ENCODE measurements at places on chromosomes 2 and 18.

DNA sequence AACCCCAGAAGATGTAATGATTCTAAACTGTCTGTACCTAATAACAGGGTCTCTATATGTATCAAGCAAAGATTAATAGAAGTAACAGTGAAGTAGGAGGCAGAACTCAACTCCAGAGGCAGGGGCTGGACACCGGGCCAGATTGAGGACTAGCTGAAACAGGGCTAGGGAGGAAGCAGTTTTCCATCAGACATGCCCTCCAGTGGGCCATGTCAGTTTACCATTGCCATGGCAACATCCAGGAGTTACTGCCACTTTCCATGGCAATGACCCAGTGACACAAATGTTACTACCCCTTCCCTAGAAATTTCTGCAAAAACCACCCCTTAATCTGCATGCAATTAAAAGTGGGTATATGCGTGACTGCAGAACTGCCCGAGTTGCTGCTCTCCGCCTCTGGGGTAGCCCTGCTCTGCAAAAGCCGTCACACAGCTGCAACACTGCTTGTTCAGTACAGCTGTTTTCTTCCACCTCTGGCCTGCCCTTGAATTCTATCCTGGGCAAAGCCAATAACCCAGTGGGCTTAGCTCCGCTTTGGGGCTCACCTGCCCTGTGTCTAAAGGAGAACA lies 58.7 kb downstream of the TMEM18 start:
- DNase-seq = no peak

DNA sequence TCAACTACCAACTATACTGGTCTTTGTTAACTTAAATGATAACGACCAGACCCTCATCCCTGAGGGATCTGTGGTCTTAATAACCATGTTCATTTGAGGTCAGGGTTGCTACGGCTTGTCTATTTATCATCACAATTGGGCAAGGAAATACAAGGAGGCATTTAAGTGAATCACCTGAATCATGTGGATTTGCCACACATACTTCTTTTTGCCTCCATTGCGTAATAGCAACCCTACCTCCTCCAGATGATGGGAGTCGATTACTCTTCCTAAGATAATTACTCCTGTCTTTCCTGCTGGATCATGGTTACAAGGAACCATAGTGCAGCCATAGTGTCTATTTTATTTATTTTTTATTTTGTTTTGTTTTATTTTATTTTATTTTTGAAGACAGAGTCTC lies 42.2 kb downstream of the TAF4B start:
- no peak for DNase-seq

DNA sequence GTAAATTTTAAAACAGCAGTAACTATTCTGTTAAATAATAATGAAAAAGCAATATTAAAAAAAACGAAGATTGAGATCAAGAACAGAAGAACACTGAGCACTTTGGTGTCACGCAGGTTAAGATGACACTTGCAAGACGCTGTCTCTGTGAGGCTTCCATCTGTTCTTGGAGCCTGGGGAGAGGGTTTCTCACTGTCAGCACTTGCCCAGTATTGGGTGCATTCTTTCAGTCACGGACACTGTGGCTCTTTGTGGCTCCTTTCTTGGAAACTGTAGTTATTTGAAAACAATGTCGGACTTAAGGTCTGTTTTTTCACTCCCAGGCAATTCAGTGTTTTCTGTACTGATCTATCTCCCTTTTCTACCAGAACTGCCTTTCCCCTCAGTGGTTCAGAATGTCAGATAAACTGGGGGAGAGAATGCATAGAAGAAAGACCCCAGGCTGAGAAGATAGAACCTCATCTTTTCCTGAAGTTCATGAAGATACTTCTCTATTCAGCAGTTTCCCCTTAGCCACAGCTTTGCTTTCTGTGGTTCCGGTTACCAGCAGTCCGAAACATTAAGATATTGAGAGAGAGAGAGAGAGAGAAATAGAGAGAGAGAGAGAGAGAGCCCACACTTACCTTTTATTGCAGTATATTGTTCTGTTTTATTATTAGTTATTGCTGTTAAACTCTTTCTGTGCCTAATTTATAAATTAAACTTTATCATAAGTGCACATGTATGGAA lies 283.3 kb downstream of the DCDC2C start:
- no peak for DNase-seq

DNA sequence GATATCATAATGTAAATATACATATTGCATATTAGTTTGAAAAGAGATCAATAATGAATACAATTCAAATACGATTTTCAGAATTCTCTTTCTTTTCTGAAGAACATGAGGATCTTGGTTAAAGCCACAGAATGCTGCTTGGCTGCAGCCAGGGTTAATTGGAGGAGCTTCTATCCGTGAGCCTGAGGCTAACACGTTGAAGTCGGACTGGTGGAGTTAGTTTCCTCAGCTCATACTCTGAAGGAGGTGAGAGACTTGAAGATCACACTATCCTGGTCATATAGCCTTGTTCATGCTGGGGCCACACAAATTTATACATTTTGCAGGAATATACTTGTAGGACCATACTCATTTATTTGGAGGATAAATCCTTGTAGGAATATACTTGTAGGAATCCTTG lies 335.8 kb downstream of the TRIB2 start:
- peak; percentile 4 for DNase-seq

GRCh38 chr18:12076424-12077140 lies 17.1 kb upstream of the ANKRD62 start:
- peak; percentile 36 for DNase-seq

- no peak for DNase-seq
Measured at GRCh38 chr2:226123300-226123699, 676.3 kb downstream of the IRS1 start.

- peak; percentile 61 for DNase-seq
Measured at GRCh38 chr2:31335921-31336585, 78.5 kb downstream of the XDH start.

- no peak for DNase-seq
Measured at GRCh38 chr18:79453816-79454735, 58.3 kb downstream of the NFATC1 start.

DNA sequence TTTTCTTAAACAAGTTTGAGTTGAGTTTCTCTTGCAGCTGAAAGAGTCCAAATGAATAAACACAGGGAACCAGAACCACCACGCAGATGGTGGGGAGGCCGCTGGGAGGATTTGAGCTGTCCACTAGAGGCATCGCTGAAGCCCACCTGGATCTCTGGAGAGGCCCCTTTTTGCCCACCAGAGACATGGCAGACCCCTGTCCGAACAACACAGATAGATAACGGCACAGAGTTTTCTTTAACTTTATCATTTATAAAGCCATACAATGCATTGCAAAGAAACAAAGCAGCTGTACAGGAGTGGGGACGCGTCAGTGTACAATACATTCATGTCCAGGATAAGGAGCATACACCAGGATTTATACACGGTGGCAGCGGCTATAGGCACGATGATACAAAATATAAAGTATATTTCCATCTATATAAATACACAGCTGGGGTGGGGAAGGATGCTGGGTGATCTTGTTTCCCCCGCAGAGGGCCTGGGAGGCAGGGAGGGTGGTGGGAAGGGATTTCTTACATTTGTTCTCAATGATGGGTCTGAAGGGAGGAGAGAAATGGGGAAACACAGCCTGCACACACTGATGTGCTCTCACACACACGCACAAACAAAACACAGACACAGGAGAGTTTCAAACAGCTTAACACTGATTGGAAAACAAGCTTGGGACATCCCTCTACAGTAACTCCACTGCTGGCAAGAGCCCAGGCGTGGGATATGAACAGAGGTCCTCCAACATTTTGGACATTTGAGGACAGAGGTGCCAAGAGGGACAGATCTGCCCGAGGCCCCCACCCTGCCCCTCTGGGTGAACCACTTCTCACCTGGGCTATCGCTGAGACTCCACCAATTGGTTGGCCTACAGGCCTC lies 203.0 kb downstream of the TNS1 start:
- no peak for DNase-seq

GRCh38 chr2:173401716-173402326 lies 47.1 kb downstream of the CDCA7 start:
- DNase-seq = peak; percentile 33

GRCh38 chr2:180443888-180444287 lies 436.8 kb upstream of the CWC22 start:
- DNase-seq = no peak

GRCh38 chr2:181077128-181077709 lies 96.8 kb downstream of the UBE2E3 start:
- DNase-seq = no peak

DNA sequence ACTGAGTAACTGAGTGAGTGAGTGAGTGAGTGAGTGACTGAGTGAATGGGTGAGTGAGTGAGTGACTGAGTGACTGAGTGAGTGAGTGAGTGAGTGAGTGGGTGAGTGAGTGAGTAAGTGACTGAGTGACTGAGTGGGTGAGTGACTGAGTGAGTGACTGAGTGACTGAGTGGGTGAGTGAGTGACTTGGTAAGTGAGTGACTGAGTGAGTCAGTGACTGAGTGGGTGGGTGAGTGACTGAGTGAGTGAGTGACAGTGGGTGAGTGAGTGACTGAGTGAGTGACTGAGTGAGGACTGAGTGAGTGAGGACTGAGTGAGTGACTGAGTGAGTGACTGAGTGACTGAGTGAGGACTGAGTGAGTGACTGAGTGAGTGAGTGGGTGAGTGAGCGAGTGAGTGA lies 13.9 kb downstream of the MAL start:
- no peak for DNase-seq

GRCh38 chr2:121074293-121074932 lies 210.6 kb downstream of the TFCP2L1 start:
- DNase-seq = no peak

GRCh38 chr2:152581360-152581759 lies 135.9 kb downstream of the PRPF40A start:
- no peak for DNase-seq

- no peak for DNase-seq
Measured at GRCh38 chr2:222504191-222504590, 79.8 kb downstream of the SGPP2 start.

- no peak for DNase-seq
Measured at GRCh38 chr18:2448565-2449151, 122.6 kb downstream of the METTL4 start.

GRCh38 chr2:85189606-85190270 lies 56.5 kb downstream of the TCF7L1 start:
- DNase-seq = peak; percentile 27

- DNase-seq = no peak
Measured at GRCh38 chr2:45265336-45265735, 256.1 kb upstream of the SIX2 start.

- no peak for DNase-seq
Measured at GRCh38 chr2:219278655-219279150, 463 bp upstream of the DNAJB2 start.

- DNase-seq = no peak
Measured at GRCh38 chr2:137644731-137645130, 319.5 kb upstream of the HNMT start.

DNA sequence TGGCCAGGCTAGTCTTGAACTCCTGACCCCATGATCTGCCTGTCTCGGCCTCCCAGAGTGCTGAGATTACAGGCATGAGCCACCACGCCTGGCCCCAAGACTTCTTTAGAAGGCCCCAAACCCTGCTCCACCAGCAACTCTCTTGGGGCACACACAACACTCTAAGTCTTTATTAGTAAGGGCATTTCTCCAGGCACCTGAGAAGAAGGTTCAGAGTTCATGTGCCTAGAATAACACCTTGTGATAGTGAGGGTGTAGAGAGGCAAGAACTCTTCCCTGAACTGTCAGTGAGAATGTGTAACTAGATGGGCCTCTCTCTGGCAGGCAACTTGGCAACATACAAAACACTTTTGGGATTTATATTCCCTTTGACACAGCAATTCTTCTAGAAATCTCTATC lies 43.8 kb downstream of the SH2D6 start:
- DNase-seq = no peak

- no peak for DNase-seq
Measured at GRCh38 chr18:48312066-48312465, 97.1 kb downstream of the ZBTB7C start.

DNA sequence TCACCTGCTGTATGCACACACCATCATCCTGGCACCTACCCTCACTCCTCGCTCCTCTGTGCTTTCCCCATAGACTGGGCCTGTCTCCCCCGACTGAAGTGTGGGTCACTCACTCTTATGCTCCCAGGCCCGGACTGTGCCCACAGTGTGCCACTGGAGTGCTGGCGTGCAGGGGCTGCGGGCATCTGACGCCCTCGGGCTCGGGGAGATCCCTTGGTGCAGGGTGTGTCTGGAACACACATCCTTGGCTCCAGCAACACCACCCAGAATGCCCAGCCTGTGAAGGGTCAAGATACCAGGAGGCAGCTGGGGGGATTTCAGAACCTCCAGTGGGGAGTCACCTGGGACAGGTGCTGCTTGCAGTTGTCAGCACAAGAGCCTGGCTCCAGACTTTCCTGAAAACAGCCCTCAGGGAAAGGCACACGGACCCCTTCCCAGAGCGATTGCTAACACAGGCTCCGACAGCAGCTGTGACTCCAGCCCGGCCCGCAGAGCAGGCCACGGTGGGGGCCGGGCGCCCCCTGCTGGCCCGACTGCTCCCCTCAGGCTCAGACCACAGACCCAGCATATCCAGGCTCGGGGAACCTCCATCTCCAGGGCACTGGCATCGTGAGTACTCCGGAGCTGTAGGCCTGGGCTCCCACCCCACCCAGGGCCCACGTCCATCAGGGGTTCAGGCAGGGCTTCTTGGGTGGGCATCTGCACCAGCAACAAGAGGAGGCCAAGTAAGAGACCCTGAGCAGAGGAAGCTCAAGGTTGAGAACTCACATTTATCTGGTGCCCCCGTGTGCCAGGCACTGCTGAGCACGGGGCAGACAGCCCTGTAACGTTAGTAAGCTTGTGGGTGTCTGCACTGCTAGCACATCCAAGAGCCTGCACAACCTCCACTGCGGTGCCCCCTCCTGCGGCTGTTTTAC lies 8.6 kb downstream of the HS1BP3 start:
- DNase-seq = peak; percentile 93

GRCh38 chr2:156004459-156004858 lies 328.1 kb downstream of the NR4A2 start:
- peak; percentile 35 for DNase-seq

DNA sequence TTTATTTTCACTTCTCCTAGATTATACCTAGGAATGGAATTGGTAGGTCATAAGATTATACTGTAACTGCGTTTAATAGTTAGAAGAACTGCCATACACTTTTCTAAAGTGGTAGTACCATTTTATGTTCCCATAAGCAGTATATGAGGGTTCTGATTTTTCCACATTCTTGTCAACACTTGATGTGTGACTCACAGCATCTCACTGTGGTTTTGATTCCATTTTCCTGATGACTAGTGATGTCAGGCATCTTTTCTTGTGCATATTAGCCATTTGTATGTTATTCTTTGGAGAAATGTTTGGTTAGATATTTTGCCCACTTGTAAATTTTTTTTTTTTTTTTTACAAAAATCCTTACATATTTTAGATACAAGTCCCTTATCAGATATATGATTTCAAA lies 2.3 kb downstream of the DCAF17 start:
- DNase-seq = no peak

Data from ELF-1 (cell line).